Thoracic aorta (tissue), 2 donors: ENCODE measurements at places on chromosomes 1 and 21.

- H3K27ac ChIP-seq = no peak overlapping the region
- no peak for DNase-seq
- peaks cover 8% of the 10 kb centered on the region for H3K4me1 ChIP-seq
- no peak overlapping the region for H3K4me3 ChIP-seq
- H3K27me3 ChIP-seq = no peaks in the 10 kb centered on the region
- no peaks in the 10 kb centered on the region for H3K36me3 ChIP-seq
These were observed 476.7 kb upstream of the CAMK1G start for GRCh38 chr1:209106861-209107260.

GRCh38 chr1:232697187-232697822 is 67.4 kb upstream of the SIPA1L2 start:
- no peaks in the 10 kb centered on the region for H3K4me1 ChIP-seq
- DNase-seq = no peak
- H3K36me3 ChIP-seq = no peaks in the 10 kb centered on the region
- H3K27ac ChIP-seq = no peak overlapping the region
- H3K27me3 ChIP-seq = no peaks in the 10 kb centered on the region

- no peak overlapping the region for H3K4me3 ChIP-seq
- no peaks in the 10 kb centered on the region for H3K4me1 ChIP-seq
- no peaks in the 10 kb centered on the region for H3K36me3 ChIP-seq
- H3K27me3 ChIP-seq = no peaks in the 10 kb centered on the region
- no peak overlapping the region for H3K27ac ChIP-seq
- no peak for DNase-seq
These were observed 220.9 kb downstream of the ATG4C start for GRCh38 chr1:63004868-63005267.

DNA sequence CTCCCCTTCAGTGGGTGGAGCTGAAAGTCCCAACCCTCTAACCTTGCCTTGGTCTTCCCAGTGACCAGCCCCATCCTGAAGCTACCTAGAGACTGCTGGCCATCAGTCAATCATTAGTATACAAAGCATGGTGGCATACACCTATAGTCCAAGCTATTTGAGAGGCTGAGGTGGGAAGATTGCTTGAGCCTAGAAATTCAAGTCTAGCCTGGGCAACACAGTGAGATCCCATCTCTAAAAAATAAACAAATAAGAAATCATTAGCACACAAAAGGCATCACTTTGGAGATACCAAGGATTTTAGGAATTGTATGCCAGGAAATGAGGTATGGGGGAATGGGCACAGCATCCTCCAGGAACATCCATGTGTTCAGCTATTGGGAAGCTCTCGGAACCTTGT is 4.4 kb upstream of the IFI6 start:
- H3K4me1 ChIP-seq = peaks cover 8% of the 10 kb centered on the region
- no peaks in the 10 kb centered on the region for H3K27me3 ChIP-seq
- no peak for DNase-seq

GRCh38 chr1:36122062-36123030 is 2.7 kb downstream of the COL8A2 start:
- no peak overlapping the region for H3K4me3 ChIP-seq
- H3K4me1 ChIP-seq = peaks cover 21% of the 10 kb centered on the region
- H3K27me3 ChIP-seq = no peaks in the 10 kb centered on the region
- no peak overlapping the region for H3K27ac ChIP-seq
- no peak for DNase-seq

DNA sequence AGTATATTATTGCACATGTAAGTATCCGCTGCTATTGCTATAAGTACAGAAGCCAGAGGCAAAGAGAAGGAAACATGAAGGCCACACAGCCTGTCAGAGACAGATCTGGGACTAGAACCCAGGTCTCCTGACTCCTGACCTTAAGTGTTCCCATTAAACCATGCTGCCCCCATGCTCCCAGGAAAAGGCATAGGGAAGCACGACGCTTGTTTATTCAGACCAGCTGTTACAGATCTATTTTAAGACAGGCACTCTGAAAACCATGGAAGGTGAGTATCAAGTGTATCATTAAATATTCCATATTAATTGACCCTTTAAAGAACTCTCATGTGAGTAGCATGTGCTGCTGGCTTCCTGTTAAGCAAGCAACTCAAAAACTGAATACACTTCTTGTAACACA is 11.4 kb downstream of the VAV3 start:
- no peak overlapping the region for H3K4me3 ChIP-seq
- DNase-seq = no peak

GRCh38 chr1:54583871-54584270 is 35.8 kb downstream of the ACOT11 start:
- no peak overlapping the region for H3K4me3 ChIP-seq
- DNase-seq = no peak
- no peaks in the 10 kb centered on the region for H3K36me3 ChIP-seq

DNA sequence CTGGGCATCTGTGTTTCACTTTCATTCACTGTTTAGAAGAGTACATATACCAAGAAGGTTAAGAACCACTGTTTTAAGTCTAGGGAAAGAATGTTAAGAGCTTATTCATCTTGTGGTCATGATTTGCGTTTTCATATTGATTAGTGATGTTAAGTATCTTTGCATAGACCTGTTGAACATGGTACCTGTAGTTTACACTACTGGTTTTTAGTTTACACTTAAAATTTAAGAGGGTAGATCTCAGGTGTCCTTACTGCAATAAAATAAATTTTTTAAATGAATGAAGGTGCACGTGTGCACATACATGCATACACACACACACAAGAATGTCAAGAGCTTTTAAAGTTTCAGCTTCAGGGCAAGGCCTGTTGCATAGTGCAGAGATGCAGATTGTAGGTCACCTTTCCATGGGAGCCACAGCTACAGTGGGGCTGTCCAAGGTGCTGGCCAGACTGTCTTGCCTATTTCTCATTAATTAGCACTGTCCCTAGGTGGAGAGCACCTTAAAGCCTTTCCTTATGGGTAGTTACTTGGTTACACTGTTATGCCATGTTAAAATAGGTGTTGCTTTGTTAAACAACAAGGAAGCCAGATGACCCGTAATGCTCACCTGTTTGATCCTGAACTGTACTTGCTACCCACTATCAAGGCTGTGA is 543.0 kb upstream of the DAB1 start:
- DNase-seq = no peak
- no peak overlapping the region for H3K27ac ChIP-seq
- no peaks in the 10 kb centered on the region for H3K36me3 ChIP-seq
- no peak overlapping the region for H3K4me3 ChIP-seq
- no peaks in the 10 kb centered on the region for H3K4me1 ChIP-seq

- no peak overlapping the region for H3K27ac ChIP-seq
- no peaks in the 10 kb centered on the region for H3K36me3 ChIP-seq
- no peak for DNase-seq
- peaks cover 18% of the 10 kb centered on the region for H3K4me1 ChIP-seq
- H3K27me3 ChIP-seq = no peaks in the 10 kb centered on the region
These were observed 22.7 kb downstream of the NCF2 start for GRCh38 chr1:183567584-183567983.

- H3K36me3 ChIP-seq = no peaks in the 10 kb centered on the region
- no peaks in the 10 kb centered on the region for H3K4me1 ChIP-seq
- DNase-seq = no peak
- H3K4me3 ChIP-seq = no peak within 1 kb of the TSS
These were observed at the start of gene PAPPA2 for GRCh38 chr1:176462674-176463378. PAPPA2 (plus strand) TSS chr1:176463175; CDS start chr1:176556323, 93,148 bp downstream.

GRCh38 chr1:118928739-118929554 is 59.2 kb downstream of the TBX15 start:
- H3K27ac ChIP-seq = no peak overlapping the region
- H3K4me3 ChIP-seq = no peak overlapping the region
- H3K36me3 ChIP-seq = no peaks in the 10 kb centered on the region
- H3K4me1 ChIP-seq = no peaks in the 10 kb centered on the region

- H3K27ac ChIP-seq = no peak overlapping the region
- no peaks in the 10 kb centered on the region for H3K27me3 ChIP-seq
- no peak overlapping the region for H3K4me3 ChIP-seq
- peaks cover 5% of the 10 kb centered on the region for H3K4me1 ChIP-seq
These were observed 119.9 kb upstream of the F3 start for GRCh38 chr1:94661431-94661932.

DNA sequence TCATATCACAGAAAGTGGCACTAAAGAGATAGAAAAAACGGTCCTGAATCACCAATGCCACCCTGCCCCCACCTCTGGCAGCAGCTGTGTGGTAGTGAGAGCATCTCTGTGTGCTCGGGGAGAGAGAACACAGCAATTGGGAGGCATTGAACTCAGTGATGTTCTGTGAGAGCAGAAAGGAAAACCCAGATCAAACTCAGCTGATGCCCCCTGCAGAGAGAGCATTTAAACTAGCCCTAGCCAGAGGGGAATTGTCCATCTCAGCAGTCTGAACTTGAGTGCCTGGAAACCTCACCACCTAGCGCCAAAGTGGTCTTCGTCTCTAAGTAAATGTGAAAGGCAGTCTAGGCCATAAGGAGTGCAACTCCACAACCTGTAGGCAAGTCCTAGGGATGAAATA is 21.3 kb downstream of the SLC44A5 start:
- no peak overlapping the region for H3K4me3 ChIP-seq
- DNase-seq = no peak
- H3K27me3 ChIP-seq = no peaks in the 10 kb centered on the region
- no peak overlapping the region for H3K27ac ChIP-seq
- H3K36me3 ChIP-seq = no peaks in the 10 kb centered on the region

- no peak overlapping the region for H3K27ac ChIP-seq
- no peaks in the 10 kb centered on the region for H3K4me1 ChIP-seq
These were observed 125.8 kb downstream of the TLR5 start for GRCh38 chr1:223017291-223017690.

DNA sequence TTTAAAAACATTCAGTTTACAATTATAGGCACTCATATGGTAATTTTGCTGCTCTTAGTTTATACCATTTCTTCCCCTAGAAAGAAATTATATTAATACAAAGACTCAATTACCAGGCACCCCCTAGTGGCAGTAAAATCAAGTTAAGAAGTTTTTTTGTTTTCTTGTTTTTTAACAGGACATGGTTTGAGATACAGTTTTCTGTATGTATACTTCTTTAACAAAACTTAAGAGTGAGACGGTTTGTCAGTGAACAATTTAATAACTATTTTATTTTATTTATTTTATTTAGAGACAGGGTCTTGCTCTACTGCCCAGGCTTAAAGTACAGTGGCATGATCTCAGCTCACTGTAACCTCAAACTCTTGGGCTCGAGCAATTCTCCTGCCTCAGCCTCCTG is 224.6 kb downstream of the FAF1 start:
- DNase-seq = no peak
- H3K27me3 ChIP-seq = no peaks in the 10 kb centered on the region
- peaks cover 3% of the 10 kb centered on the region for H3K4me1 ChIP-seq

GRCh38 chr1:109806733-109807400 is 43.1 kb upstream of the EPS8L3 start:
- no peak overlapping the region for H3K27ac ChIP-seq
- H3K4me1 ChIP-seq = peaks cover 12% of the 10 kb centered on the region
- no peak for DNase-seq
- no peaks in the 10 kb centered on the region for H3K27me3 ChIP-seq
- no peaks in the 10 kb centered on the region for H3K36me3 ChIP-seq
- no peak overlapping the region for H3K4me3 ChIP-seq

GRCh38 chr1:240091614-240092300 is at the start of gene FMN2:
FMN2 (plus strand) TSS chr1:240091883; CDS start chr1:240092110, 227 bp downstream.
- no peaks in the 10 kb centered on the region for H3K27me3 ChIP-seq
- peak within 1 kb of the TSS; percentile 60 for H3K4me3 ChIP-seq
- DNase-seq = no peak
- no peaks in the 10 kb centered on the region for H3K4me1 ChIP-seq
- H3K36me3 ChIP-seq = no peaks in the 10 kb centered on the region

- H3K4me1 ChIP-seq = peaks cover 32% of the 10 kb centered on the region
- DNase-seq = peak; percentile 71
- H3K27ac ChIP-seq = peak within 1 kb of the TSS; percentile 95
- no peaks in the 10 kb centered on the region for H3K27me3 ChIP-seq
- no peaks in the 10 kb centered on the region for H3K36me3 ChIP-seq
These were observed at the start of gene ARHGEF11 for GRCh38 chr1:157045250-157046218. ARHGEF11 (minus strand) TSS chr1:157045742; CDS start chr1:157044330, 1,412 bp downstream.

DNA sequence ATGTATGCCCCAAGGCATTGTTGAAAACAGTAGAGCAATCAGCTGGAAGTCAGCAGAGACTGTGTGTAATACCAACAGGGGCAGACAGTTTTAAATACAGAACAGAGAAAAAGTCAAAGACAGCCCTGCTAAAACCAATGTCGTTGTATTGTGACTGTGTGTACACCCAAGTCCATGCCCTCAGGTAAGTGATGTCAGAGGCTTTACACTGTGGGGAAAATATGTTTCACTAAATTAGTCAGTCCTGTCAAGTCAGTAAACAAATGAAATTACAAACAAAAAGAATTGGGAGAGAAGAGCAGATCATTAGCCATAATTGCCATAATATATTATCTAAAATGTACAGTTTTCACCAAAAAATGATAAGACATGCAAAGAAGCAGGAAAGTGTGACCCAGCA is 2.4 kb upstream of the CYP2J2 start:
- no peaks in the 10 kb centered on the region for H3K27me3 ChIP-seq
- no peaks in the 10 kb centered on the region for H3K4me1 ChIP-seq
- no peaks in the 10 kb centered on the region for H3K36me3 ChIP-seq

- DNase-seq = no peak
- H3K27ac ChIP-seq = no peak overlapping the region
- no peak overlapping the region for H3K4me3 ChIP-seq
- no peaks in the 10 kb centered on the region for H3K36me3 ChIP-seq
- peaks cover 5% of the 10 kb centered on the region for H3K4me1 ChIP-seq
These were observed 38.7 kb downstream of the FASLG start for GRCh38 chr1:172697534-172698002.

DNA sequence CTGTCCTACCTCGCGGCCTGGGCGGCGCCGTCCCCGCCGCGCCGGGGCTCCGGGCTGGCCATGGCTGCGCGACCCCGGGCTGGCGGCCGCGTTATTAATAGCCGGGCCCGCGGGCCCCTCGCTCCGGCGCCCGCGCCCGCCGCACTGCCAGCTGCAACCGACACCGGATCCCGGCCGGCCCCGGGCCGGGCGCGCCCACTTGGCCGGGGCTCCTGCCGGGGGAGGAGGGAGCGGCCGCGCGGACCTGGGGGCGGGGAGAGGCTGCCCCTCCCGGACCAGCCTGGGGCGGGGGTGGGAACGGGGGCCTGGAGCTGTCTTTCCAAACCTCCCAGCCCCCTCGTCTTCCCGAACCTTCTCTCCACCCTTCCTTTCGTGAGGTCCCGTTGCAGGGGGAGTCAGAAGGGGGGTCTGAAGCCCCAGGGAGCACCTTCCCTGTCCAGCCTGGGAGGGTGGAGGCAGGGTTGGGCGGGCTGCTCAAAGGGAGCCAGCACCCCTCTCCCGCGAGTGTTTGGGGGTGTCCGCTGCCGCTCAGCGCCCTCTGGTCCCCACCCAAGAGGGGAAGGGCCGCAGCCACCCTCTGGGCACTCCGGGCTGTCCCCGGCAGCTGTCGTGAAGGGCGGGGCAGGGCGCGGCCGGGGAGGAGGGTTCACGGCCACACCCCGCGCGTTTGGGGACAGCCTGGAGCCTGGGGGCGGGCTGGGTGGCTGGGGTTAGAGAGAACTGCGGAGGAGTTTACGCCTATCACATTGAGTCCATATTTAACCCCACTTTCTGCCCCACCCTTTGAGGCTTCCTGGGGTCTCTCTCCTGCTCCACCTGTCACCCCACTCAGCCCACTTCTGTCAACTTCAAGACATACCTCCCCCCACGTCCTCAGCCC is at the start of gene SYNC:
SYNC (minus strand) TSS at position 172 of the 880 bp plus-strand sequence; CDS start at position 62, 110 bp downstream.
- peak within 1 kb of the TSS; percentile 99 for H3K27ac ChIP-seq
- DNase-seq = peak; percentile 38
- no peaks in the 10 kb centered on the region for H3K27me3 ChIP-seq
- peak within 1 kb of the TSS; percentile 86 for H3K4me3 ChIP-seq
- H3K36me3 ChIP-seq = no peaks in the 10 kb centered on the region
